ENCODE measurements at places on chromosomes 16 and 17.

- no peak for DNase-seq
These were observed 56.1 kb upstream of the SOX9 start for GRCh38 chr17:72064606-72065193.

GRCh38 chr16:53378138-53378537 lies 56.1 kb upstream of the RBL2 start:
- no peak for DNase-seq

GRCh38 chr17:42338427-42338985 lies 49.7 kb downstream of the STAT3 start:
- no peak for DNase-seq

DNA sequence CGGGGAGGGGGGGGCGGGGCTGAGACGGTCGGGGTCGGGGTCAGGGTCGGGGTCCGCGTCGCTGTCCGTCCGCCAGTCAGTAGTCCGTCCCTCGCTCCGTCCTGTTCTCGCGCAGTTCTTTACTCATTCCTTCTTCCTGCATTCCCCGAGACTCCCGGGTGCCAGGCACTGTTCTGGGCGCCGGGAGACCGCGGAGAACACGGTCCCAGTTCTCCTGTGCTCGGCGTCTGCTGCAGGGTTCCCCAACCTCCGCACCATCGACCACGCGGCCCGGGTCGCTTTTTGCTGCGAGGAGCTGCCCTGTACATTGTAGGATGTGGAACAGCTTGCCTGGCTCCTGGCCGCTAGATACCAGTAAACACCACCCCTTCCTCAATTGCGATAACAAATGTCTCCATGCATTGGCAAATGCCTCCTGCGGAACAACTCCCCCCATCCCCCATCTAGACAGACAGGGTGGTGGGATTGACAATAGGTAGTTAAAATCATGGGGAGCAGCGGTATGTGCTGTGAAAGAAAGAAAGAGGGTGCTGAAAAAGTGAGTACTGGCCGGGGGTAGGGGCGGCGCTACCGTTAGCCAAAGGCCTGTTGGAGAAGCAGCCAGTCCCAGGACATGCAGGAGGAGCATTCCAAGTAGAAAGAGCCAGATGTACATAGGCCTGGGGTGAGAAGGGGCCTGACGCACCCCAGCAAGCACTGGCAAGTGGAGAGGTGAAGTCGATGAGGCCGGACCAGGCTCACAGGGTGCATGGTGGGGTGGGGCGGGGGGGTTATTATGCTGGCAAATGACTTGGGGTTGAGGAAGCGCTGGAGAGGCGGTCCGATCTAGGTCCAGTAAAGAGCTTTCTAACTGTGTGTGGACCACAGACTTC lies 631 bp downstream of the TRAF7 start:
- no peak for DNase-seq

- DNase-seq, result no peak
These were observed 175.9 kb upstream of the SALL1 start for GRCh38 chr16:51327001-51327400.

- DNase-seq, result no peak
These were observed 311.8 kb downstream of the CDH11 start for GRCh38 chr16:64809876-64810629.

DNA sequence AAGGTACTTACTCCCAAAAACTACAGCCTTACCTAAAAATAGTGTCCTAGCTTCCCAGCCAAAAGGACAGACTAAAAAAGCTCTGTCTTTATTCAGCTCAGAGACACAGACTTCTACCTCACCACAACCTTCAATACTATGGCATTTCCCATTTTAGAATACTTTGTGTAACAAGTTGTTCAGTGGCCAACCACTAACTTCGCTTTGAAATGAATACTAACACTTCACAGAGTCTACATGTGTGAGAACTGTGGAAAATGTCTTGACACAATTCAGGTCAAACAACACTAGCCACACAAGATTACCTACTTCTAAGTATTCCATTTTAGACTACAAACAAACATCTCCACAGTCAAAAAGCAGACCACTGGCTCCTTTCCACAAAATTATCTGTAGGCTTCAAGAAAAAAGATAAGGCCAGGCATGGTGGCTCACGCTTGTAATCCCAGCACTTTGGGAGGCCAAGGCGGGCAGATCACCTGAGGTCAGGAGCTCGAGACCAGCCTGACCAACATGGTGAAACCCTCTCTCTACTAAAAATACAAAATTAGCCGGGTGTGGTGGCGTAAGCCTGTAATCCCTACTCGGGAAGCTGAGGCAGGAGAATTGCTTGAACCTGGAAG lies 3.2 kb downstream of the HELZ start:
- DNase-seq, result no peak

GRCh38 chr17:5793899-5794298 lies 209.6 kb upstream of the NLRP1 start:
- no peak for DNase-seq

DNA sequence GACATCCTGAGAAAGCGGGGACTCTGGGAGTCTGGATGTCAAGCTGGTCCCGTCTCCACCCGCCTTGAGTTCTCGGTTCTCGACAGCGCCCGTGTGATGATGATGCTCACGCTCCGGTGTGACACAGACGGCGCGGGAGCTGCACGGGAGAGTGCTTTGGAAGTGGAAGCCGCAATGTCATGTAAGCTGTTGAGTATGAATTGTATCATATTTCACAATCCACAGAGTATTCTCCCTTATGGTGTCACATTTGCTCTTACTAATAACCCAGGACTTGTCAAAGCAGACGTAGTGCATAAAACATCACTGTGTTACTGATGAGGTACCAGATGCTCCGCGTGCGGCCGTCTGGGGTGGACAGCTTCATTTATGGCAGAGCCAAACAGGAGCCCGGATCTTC lies 217.5 kb upstream of the CHMP6 start:
- DNase-seq, result no peak

DNA sequence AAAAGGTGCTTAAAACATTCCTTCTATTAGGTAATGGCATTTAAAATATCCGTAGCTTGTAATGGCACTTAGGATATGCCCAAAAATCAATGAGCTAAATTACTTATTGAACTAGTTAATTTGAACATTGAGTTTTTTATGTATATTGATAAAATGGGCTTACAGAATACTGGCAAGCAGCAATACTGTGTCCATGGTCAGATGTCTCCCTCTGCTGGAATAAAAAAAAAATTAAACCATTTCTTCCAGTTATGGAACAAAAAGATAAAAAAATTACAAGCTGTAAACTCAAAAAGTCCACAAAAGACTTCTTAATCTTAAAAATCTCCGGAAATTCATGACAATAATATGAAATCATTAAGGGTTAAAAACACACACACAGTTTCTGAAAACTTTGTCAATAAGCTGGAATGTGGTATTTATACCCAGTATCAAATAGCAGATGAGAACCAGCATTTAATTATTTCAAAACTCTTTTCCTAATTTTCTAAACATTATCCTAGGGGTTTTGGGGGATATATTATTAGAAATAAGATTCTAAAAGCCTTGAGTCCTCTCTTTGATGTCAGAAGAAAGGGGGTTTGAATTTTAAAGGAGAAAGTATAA lies 21.5 kb upstream of the PSMD7 start:
- DNase-seq, result no peak

DNA sequence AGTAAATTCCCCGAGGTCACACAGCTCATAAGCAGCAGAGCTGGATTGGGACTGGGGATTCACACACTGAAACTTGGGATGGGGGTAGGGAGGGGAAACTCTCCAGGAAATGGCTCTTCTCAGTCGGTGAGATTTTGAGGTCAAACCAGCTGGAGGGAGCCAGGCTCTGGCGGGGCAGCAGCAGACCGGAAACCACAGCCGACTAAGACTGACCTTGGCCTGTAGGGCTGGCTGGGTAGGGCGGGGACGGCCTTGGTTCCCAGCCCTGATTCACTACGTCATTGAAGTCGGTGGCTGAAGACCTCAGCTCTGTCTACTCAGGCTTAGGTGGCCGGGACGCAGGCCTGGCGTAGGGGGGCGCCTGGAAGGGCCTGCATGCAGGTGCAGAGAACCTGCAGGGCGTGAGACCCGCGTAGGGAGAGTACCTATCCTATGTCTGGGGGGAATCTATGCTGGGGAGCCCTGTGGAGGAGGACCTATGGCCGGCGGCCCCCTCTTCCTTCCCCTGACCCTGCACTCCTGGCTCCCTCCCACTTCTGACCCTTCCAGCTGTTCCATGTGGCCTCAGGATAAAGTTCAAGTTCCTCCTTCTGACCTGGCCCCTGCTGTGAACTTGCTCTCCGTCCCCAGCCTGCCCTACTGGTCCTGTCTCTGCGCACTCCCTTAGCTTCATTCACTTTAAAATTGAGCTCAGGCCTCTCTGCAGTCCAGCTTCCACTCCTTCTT lies 11.9 kb upstream of the SLC4A1 start:
- no peak for DNase-seq

DNA sequence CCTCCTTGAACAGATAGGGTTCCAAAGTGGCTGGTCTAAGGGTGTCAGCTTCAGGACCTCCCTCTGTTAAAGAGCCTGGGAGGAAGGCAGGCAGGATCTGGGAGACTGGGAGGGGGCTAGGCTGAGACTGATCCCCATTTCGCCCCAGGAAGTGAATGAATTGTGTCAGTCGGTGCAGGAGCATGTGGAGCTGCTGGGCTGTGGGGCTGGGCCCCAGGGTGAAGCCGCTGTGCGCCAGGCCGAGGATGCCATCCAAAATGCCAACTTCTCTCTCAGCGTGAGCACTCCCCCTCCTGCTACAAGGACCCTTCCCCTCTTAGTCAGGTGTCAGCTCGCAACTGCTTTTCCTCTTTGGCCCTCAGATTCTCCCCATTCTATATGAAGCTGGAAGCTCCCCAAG lies 6.1 kb downstream of the CARMIL2 start:
- DNase-seq, result no peak

DNA sequence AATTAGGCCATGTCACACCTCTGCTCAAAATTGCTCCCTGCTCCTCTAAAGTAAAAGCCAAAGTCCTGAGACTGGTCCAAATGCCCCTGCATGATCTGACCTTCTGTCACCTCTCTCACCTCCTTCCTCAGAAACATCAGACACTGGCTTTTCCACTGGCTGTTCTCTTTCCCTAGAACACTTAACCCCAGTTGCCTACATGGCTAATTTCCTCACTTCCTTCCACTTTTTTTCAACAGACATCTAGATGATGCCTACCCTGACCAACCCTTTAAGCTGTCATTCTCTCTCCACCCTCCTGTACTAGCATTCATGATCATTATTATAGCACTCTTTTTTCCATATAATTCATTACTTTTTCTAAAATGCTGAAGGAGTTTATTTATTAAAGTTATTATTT lies 31.0 kb downstream of the CCT6B start:
- no peak for DNase-seq

- no peak for DNase-seq
These were observed 8.3 kb downstream of the LIG3 start for GRCh38 chr17:34988644-34989043.

DNA sequence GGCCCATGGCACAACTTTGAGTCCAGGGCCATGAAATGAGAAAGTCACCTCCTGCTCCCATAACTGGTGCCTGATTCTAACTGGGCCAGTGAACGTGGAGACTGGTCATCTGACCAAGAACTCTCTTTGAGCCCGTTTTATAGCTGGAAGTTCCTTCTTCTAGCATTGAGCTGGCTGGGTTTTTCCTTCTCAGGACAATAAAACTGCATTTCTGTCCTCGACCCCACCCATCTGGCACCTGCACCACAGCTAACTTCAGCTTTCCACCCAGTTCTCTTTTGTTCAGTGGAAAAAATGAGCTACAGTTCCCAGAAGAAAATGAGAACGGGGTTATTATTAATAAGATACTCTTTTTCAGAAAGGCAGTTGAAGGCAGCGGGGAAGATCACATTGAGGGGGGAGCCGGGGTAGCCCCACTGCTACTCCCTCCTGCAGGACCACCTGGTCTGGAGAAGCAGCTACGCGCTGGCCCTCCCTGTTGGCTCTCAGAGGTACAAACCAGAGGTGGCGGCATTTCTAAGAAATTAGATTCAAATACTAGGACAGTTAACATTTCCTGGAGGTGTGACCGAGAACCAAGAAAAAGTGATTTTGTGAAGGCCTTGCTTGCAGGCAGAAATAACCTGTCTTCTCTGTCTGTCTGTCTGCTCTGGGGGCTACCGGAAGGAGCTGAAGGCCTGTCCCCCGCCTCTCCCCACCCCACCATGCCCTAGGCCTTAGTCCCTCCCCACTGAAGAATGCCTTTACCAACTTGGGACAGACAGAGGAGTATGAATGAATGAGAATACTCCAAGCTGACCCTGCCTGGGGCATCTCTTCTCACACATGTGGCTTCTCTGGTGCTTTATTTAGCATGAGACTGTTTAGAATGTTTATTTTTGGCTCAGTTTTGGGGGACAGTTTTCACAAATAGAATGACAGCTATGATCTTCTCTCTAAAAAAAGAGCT lies 123.9 kb downstream of the XYLT1 start:
- no peak for DNase-seq

DNA sequence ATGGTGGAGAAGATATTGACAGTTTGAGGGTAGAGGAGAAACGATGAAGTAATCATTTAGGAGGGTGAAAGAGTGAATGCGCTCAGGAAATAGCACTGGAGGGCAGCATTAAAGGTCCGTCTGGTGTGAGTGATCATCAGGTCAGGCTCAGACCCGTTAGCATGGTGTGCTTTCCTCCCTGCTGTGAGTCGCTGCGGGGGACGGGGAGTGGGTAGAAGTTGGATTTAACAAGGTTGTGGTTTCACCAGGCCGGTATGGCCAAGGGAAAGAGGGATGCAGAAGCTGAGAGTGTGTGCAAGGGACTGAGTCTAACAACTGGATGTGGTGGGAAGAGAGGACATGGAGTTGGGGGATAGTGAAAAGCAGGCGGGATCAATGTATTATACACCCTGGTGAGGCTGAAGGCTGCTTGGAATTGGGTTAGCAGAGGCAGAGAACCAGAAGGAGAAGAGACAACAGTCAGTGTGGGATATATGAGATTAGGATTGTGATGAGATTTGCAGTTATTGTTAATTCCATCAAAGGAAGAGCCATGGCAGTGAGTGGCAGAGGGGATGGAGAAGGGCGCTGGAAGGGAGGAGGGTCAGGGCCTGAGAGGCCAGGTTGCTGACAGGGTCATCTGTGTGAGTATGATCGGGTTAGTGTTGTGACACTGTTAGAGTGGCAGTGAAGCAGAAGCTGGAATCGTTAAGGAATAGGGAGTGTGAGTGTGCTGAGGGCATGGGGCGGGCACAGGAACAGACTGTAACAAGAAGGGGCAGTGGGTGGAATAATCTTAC lies 59.0 kb upstream of the TBX2 start:
- no peak for DNase-seq

- no peak for DNase-seq
These were observed 47.5 kb upstream of the CCL2 start for GRCh38 chr17:34207572-34207971.

- no peak for DNase-seq
These were observed 62.6 kb upstream of the SDK2 start for GRCh38 chr17:73706858-73707257.

- no peak for DNase-seq
These were observed 388.5 kb upstream of the CA10 start for GRCh38 chr17:52546990-52547389.

- no peak for DNase-seq
These were observed 17.3 kb downstream of the CDR2 start for GRCh38 chr16:22356930-22357634.

- DNase-seq, result peak; percentile 4
These were observed 161.1 kb upstream of the CACNG5 start for GRCh38 chr17:66673668-66674276.

GRCh38 chr17:2215616-2216364 lies 87.8 kb downstream of the SMG6 start:
- no peak for DNase-seq

- DNase-seq, result no peak
These were observed 1.9 kb downstream of the PRR15L start for GRCh38 chr17:47955497-47956461.
